ENCODE measurements at places on chromosomes 1 and 21.

DNA sequence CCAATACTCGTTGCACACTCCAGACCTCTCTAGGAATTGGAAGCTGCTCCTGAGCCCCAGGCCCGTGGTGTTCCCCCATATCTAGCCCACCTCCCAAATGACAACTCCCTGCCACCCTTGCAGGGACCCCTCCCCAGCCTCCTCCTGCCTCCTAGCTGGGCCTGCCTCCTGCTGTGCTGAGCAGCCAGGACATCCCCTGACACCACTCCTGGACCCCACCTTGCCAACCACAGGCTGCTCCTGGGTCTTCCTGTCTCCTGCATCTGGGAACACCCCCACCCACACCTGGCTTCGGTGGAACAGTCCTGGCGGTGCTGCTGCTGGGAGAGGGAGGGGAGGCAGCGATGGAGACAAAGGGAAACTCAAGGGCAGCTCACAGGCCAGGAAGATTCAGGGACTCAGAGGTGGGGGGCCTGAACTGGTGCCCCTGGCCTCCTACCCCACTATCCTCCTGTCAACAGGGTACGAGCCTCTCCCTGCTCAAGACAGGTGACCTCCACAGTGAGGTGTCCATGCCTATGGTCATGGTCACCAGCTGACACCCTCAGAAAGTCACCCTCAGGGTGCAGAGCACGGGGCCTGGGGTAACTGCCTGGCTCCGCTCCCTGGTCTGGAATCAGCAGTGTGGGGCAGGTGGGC lies 81.2 kb downstream of the RIPK4 start:
- no peak for DNase-seq

DNA sequence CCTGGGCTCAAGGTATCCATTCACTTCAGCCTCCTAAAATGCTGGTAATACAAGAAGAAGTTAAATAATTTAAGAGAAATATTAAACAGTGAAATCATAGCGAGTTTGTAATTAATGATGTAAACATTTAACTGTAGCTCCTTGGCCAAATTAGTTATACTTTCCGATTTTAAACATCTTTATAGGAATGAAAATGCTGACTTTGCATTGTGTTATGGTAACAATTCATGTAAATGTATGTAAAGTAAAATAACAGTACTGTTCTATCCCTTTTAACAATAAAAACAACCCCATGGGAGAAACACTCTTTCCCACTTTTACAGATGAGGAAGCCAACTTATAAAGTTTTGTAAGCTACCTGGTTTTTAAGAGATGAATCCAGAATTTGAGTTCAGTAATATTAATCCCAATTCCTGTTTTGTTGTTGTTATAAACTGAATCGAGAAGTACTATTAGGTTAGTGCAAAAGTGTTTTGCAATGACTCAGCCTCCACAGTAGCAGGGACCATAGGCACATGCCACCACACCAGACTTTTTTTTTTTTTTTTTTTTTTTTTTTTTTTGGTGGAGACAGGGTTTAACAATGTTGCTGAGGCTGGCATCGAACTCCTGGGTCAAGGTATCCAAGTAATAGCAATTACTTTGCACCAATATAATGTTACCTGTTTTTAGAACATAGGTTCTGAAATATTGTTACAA lies 1360.4 kb downstream of the BRINP3 start:
- DNase-seq = no peak

- DNase-seq = no peak
These were observed 36.7 kb downstream of the ZBTB40 start for GRCh38 chr1:22488319-22488718.

GRCh38 chr21:36910581-36911307 lies 55.7 kb downstream of the HLCS start:
- DNase-seq = no peak

GRCh38 chr1:201448990-201449389 lies 20.0 kb downstream of the PHLDA3 start:
- no peak for DNase-seq

DNA sequence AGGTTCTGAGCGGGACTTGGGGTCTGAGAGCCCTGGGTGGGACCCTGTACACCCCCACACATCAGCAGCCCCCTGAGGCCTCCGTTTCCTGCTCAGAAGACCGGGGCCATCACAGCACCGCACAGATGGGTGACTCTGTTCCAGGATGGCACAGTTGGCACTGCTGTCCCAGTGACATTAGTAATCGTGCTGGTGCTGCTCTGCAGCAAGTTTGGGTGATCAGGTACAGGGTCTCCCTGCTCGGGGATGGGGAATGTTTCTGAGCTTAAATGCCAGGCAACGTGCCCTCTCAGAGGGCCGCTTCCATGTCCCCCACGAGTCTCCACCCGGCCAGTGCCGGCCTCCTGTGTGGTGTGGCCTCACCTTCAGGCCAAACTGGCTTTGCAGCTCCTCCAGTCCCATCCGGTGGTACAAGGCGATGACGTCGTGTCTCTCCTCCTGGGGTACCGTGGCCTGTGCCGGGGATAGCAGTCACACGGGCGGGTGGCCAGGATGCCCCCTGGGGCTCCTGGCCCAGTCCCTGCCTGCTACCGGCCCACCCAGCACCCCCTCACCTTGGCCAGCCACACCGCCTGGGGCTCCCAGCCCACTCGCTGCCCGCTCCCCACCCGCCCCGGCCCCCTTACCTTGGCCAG lies 17.1 kb downstream of the PRXL2B start:
- DNase-seq = no peak

DNA sequence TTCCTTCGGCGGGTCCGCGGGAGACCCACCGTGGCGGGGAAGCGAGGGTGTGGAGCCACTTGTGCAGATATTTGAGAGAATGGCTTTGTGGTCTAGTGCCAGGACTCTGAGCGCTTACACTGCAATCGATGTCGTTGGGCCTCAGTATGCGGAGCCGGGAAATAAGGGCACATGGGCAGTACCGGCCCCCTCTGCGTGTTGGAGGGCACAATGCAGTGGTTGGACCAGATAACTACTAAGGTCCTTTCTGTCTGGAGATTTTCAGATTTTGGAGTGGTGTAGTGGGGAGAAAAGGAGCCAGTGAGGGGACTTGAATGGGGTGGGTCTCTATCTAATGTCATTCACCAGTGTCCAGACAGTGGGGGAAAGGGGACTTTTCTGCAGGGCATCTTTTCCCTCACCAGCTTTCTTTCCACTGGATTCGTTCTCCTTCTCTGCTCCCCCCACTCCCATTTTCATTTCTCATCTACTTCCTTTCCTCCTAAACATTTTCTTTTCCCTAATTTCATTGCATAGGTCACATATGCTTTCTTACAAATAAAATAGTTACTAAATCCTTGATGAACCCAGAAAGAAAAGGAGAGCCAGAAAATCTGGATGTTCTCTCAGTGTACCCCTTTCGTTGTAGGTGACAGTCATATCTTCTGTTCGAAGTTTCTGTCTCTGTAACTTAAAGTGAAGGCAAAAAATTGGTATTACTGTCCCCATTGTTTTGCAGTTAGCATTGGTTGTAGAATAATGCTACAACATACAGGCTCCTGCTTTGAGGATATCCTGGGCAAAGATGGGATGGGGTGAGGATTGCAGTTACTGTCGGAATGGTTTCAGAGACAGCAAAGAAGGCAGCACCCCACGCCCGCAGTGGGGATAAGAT lies 1.4 kb downstream of the ATF3 start:
- no peak for DNase-seq

GRCh38 chr1:169090900-169091311 lies 15.6 kb upstream of the ATP1B1 start:
- DNase-seq = no peak

- no peak for DNase-seq
These were observed 14.9 kb upstream of the KCNK1 start for GRCh38 chr1:233598891-233599541.

DNA sequence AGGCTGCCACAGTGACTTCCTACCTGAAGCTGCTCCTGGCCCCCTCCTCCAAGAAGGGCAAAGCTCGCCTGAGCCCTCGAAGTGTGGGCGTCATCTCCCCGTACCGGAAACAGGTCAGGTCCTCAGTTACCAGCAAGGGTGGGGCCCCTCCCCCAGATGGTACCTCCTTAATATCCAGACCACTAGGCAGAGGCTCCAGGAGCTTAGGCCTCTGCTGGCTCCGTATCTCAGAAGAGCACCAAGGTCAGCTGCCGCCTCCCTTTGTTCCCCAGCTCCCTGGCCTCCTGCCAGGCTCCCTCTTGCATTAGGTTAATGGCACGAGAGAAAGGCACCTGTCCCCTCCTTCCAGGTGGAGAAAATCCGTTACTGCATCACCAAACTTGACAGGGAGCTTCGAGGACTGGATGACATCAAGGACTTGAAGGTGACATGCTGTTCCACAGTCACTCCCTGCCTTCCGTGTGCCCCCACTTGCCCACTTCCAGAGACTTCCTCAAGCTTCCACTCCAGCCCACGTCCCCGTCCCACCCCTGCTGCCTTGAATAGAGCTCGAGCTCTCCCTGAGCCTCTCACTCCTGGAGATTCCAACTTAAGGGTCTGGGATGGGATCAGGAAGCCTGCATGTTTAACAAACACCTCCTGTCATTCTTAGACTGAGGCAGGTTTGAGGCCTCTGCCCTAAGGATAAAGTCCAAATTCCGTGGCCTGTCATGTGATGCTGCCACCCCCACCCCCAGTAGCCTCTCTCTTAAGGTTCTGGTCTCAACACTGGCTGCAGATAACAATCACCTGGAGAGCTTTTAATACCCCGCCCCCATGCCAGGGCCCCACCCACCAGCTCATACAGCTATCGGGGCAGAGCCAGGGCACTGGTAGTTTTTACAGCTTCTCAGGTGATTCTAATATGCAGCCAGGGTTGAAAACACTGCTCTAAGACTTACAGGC lies 8.3 kb downstream of the RHOC start:
- no peak for DNase-seq

DNA sequence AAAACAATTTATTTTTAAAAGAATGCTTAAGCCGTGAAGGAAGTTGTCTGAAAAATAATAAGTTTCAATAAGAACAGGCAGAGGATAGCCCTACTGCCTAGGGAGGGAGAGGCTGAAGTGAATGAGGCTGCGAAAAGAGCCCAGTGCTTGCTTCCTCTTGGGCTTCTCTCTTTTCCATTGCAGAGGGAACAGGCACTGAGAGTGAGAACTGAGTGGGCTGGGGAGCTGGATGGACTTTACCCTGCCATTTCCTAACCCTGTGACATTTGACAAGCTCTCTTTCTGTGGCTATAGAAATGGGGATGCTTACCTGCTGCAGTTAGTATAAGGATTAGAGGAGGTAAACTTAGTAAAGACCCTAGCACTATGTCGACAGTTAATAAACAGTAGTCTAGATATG lies 30.0 kb downstream of the TENT5C start:
- no peak for DNase-seq

DNA sequence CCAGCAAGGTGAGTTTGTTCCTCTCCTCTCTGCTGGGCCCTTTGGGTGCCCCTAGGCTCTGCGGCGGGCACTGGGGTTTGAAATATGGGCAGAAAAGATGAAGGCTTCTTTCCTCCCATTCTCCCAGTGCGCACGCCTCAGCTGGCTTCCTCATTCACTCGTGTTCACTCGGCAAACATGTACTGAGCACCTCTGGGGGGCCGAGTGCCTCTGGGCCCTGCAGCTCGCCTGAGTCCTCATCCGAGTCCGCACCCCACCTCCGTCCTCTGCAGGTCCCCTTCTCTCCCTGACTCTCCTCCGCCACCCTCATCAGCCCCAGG lies 98.5 kb upstream of the RUNX3 start:
- DNase-seq = no peak

DNA sequence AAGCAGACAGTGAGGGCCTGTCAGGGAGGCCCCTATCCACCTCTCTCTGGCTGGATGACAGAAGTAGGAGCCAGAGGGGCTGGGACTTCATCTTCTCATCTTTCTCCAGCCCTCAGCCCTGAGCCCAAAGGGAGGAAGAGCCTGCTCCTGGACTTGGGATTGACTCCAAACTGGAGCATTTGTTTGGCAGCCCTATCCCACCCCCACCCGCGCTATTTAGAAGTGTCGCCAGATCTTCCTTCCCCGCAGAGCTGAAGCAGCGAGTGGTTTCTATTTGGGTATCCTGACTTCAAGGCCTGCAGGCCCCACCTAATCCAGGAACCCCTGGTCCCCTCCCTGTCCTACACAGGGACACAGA lies 9.6 kb downstream of the NES start:
- DNase-seq = no peak

DNA sequence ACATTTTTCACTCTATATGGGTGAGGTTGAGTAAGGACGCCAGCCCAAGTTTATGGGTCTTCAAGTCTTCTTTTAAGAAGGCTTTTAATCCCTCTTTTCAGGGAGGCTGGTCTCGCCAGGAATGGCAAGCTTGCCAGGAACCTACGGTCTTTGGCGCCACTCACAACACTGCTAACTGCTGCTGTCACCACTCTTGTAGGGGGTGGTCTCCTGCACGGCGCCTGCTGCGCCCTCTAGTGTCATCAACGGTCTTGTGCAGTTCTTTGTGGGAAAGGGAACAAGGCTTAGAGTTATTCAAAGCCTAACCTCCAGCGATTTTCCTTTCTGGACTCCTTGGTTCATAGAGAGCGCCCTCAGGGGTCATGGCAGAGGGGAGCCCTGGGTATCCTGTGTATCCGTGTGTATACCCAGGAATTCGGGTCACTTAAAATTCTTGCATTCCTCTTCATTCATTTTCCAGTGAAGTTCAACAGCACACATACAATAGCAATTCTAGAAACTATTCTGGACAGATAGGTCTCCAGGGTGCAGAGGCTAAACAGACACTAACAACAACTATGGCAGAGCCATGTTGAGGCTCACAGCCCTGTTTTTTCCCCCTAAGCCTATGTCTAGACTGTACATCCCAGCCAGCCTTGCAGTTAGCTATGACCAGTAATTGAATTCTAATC lies 392.8 kb upstream of the CAMK1G start:
- peak; percentile 3 for DNase-seq

Measured in stimulated activated CD8-positive, alpha-beta memory T cell treated with anti-CD3 and anti-CD28 coated beads, Interleukin-2, amount 100 ng/mL, for 48 hours (primary cell).